ENCODE measurements at places on chromosomes 5 and 9.

DNA sequence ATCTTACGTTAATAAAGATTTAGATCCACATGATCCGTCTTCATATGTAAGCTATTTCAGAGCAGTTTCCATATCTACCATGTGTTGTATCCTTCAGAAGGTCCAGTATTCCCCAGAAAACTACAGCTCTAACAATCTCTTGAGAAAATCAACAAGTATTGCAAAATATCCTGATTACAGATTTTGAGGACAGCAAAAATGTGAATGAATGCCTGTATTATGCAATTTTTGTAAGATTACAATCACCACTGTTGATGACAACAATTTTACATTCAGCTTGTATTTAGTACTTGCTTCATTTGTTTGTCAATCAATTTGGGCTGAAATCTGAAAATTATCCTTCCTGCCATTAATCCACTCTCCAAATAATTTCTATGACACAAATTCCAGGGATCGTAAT is 43.0 kb upstream of the FLT4 start:
- DNase-seq, result no peak

DNA sequence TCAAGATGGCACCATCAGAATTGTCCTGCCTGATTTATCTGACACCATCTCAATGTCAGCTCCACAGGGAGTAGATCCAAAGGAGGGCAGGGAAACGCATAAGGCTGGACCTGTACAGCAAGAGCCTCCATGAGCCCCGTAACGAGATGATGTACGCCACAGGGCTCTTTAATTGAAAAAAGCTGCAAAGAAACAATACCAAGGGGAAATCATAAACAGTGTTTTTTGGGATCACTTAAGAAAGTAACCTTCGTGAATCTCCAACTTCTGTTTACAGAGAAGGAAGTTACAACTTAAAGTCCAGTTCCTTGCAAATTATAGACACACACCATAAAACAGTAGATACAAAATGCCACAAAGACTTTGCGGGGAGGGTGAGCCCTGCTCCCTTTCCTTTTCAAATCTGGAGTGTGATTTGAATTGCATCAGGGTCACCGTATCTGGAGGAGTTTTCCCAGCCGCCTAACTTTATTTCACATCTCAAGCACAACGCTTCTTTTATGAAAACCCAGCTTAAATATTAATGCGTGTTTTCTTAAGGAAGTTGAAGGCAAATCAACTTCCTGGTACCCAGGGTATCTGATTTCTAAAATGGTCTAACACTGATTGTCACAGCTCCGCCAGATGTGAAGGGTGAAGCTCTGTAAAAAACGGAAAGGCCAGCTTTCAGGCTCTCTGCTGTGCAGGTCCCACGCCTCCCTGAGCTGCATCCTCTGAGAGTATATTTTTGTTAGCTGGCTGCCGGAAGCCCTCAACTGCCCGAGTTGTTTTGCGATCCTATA is 88.9 kb downstream of the EBF1 start:
- no peak for DNase-seq

DNA sequence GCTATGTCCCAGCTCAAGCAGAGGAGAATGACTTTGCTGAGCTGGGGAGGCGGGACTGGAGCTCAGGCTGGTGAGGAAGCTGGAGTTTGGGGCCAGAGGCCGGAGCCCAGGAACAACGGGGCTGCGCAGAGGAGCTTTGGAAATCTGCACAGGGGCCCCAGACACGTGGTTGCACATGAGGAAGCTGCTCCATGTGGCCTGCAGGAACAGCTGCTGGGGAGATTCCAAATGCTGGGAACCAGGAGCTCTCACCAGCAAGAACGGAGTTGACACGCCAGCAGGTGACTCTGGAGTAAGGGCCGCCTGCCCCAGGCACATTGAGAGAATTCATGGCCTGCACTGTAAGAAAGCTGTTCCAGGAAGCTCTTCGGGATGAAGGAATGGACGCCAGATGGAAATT is 91.0 kb downstream of the OLFM1 start:
- no peak for DNase-seq

DNA sequence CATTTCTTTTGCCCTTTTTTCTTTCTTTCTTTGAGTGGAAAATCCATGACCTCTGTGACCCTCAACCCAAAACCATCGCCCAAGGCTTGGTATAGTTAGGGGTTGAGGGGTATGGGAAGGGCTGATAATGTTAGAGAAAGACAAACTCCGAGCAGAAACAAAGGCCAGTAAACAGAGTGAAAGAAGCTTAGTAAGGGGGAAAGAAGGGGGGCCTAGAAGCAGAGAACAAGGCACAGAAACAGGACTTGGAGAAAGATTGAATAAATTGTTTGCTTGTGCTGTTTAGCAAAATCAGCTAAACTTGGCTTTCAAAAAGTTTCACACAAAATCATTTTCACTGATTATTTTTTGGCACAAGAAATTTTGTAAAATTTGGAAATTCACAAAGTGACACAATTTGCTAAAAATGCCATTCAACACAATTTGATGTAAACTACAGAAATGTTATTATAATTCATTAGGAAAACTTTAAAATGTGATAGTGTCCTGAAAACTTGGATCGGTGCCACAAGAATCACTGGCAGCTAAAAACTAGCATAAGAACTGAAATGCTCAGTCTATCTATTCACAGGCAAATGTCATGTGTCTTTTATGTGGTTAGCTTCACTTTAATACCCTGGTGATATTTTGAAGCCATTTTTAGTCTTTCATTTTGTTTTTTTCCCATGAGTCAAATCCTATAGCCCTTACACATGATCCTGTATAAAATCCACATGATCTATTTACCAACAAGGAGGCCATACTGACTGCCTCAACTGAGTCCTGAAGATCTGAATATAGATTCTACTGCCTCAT is 276.4 kb downstream of the NR2F1-AS1 start:
- DNase-seq, result no peak

DNA sequence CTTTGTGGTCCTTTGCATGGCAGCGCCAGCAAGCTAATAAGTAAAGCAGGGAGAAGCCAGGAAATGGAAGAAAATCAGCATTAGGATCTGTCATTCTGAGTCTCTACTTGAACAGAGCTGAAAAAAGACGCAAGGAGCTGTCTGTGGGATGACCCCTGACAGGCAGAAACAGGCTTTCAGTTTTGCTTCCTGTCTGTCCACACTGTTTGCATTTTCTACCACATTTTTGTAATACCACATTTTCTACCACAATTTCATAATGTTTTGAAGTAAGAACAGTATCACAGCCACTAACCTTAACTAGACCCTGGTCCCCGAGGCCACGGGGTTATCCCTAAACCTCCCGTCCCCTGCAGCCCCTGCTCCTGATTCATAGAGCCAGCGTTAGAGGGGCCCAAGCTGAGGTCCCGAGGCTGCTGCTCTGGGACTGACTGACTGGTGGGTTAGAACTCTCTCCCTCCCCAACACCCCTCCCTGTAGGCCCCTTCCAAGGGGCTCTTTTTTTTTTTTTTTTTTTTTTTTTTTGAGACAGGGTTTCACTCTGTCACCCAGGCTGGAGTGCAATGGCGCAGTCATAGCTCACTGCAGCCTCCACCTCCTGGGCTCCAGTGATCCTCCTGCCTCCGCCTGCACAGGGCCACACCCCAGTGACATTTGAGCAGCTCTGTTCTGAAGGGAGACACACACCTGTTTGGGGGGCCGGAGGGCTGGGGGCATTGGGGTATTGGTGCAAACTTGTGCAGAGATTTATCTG is 4.0 kb upstream of the CLIC3 start:
- DNase-seq, result no peak

DNA sequence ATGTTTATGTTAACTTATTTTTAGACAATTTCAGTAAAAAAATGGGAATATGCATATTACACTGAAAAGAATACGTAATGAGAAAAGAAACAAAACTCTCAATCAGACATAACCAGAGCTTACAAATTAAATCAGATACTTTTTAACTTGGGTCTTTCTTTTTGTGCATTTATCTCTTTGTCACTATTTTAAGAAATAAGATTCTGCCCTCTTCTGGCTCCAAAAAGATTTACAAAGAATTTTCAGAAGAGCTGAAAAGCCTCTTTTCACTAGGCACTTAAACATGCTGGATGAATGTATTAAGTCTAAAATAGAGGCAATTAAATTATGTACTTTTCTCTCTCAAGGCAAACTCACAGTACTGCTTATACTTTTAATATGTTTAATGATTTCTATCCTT is 55.5 kb downstream of the CEP120 start:
- no peak for DNase-seq

GRCh38 chr5:68456756-68457217 is 241.2 kb downstream of the PIK3R1 start:
- DNase-seq, result no peak

DNA sequence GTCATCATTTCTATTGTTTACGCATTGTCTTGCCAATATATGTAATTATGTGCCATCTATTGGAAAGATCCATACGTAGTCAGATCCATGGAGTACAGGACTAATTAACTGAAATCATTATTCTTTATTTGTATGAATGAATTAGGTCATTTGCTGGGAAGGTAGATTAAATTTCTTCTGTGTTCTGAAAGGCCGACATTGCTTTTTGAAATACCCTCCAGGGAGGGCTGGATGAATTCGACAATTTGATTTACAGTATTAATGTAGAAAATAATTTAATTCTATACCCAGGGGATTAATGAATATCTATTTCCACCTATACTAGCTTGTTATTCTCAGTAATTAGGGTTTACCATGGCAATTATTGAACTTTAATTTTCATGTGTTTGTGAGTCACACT is 117.6 kb downstream of the CHSY3 start:
- DNase-seq, result no peak

DNA sequence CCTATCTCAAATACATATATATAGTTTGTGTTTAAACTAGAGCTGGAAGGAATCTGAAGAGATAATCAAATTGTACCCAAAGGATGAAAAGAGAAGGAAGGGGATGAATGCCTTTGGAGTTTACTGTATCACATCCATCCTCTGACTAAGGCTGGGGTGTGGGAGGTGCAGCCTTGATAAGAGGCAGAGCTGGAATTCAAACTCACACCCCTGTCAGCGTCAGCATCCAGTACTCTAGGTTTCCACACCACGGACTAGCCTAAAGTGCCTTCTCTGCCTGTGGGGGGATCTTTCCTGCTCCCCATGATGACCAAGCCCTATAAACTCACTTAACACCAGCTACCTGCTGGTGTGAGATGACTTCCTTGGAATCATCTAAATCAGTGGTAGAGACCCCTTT is 48.1 kb downstream of the EPB41L4B start:
- DNase-seq, result no peak

- DNase-seq, result no peak
These were observed 53.1 kb downstream of the SVEP1 start for GRCh38 chr9:110526426-110526825.

DNA sequence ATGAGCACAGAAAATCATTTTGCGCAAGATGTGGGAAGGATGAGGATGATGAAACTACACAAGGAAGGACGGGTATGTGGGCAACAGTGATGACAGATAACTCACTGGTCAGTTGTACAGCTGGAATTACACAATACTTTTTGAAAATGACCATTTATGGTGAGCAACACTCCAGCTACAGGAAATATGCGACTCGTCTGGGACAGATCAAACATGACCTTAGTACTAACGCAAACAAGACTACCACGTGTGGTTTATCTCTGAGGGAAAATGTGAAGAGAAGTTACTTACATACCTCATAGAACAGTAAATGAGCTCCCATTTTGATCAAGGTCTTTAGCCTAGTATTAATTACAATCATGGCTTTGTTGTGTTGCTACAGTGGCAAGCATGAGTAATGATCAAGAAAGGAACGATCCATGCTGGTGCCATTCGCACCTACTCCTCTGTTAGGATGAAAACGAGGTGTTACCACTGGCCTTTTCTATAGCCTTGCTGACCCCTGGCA is 456.9 kb downstream of the BNC2 start:
- DNase-seq, result no peak

DNA sequence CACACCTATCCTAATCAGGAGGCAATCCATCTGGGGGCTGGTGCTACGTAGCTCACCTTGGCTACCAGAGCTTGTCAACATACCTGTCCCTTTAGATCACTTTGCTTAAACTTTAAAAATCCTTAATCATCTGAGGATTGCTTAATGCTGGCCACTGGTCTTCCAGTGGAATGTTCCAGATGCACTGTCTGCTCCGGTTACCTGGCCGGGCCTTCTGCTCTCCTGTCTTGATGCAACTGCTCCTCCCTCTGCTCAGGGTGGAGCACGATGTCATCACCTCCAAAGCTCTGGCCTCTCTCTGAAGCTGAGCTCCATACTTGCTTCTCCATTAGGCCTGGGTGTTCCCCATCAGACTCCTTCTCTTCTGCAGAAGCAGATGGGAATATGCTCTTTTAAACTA is 106.5 kb upstream of the OTULINL start:
- no peak for DNase-seq

- no peak for DNase-seq
These were observed 340.5 kb downstream of the PIK3R1 start for GRCh38 chr5:68555907-68556681.

DNA sequence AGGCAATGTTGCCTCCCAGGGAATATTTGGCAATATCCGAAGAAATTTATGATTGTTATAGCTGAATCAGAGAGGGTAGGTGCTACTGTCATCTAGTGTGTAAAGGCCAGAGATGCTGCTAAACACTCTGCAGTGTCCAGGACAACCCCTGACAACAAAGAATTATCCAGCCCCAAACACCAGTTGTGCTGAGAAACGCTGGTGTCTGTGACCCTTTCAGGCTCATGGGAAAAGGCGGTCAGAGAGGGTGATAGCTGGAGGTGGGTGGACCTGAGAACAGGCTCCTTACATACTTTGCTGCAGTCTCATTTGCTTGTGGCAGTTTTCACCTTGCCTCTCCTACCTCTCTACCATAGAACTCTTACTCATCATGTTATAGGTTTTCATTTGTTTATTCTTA is 295.3 kb upstream of the DMRT1 start:
- no peak for DNase-seq

DNA sequence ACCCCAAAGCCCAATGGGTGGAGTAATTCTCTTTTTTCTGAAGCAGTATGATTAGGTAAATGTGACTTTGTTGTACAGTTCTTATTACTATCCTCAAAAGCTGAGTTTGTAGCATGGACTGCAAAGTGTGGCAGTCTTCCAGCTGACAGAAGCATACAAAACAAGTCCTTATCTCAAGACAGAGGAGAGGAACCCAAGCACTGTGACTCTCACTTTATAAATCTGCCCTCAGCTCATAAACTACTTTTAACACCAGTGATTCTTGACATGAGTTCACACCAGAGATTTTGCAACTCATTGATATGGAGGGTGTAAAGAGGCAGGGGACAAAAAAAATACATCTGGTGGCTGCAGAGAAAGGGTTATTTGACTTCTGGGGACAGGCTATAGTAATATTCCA is 251.6 kb downstream of the NTRK2 start:
- DNase-seq, result no peak

- no peak for DNase-seq
These were observed 25.4 kb upstream of the MYOT start for GRCh38 chr5:137842296-137842695.

DNA sequence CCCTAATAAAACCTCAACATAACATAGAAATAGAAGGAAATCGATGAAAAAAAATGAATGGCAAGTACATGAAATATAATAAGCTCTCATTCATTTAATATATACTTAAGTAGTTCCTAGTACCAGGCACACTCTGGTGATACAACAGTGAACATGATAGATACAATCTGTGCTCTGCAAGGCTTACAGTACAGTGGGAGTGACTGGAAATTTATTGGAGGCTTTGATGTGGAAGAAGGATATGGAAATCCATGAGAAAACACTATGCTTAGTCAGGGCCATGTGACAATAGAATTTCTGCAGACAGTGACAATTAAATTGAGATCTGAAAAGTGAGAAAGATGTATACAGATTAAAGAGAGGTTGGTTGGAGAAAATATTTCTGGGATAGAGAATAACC is 32.0 kb upstream of the IL33 start:
- no peak for DNase-seq

GRCh38 chr9:122444041-122444733 is 33.5 kb downstream of the OR1J1 start:
- no peak for DNase-seq

- no peak for DNase-seq
These were observed 72.9 kb upstream of the SPTLC1 start for GRCh38 chr9:92187989-92188714.

Measured in activated T-cell treated with anti-CD3 and anti-CD28 coated beads for 48 hours (primary cell).